Myocyte (in vitro differentiated cells): ENCODE measurements at places on chromosomes 6 and 20. TPM values are rescaled to one million over a fixed set of nuclear protein-coding genes. Genes with fewer than 3 reads are reported as not detected.

SLC13A3 gene
- total RNA-seq, result 0.36 and 0.59 TPM in 2 replicates

TNF gene
- not detected in 2 replicates for total RNA-seq

NCR2 gene
- total RNA-seq, result not detected in 2 replicates

GSTA3 gene
- total RNA-seq, result not detected in 2 replicates

DNA sequence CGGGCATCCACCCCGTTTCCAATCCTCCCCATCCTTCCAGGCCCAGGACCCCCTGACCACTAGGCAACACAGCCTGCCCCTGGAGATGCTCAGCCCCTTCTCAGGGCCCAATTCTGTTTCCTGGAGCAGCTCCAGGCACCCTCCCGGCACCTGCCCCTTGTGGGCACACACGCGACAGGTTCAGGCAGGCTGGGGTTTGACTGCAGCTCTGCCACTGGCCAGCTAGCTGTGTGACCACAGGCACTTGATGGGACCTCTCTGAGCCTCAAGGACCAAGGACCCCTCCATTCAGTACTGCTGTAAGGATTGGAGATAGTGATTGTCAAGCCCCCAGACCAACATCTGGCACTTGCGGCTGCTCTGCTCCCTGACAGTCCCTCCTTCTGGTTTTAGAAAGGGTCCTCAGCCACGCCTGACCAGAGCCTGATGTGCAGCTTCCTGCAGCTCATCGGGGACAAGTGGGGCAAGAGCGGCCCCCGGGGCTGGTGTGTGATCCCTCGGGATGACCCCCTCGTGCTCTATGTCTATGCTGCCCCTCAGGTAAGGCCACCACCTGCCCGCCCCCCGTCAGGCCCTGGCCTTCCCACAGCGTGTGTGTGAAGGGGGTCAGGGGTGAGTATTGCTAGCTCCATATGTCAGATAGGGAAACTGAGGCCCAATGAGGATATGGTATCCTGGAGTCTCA lies 21.7 kb downstream of the FGD2 start:
- DNase-seq, result peak; percentile 27

DNA sequence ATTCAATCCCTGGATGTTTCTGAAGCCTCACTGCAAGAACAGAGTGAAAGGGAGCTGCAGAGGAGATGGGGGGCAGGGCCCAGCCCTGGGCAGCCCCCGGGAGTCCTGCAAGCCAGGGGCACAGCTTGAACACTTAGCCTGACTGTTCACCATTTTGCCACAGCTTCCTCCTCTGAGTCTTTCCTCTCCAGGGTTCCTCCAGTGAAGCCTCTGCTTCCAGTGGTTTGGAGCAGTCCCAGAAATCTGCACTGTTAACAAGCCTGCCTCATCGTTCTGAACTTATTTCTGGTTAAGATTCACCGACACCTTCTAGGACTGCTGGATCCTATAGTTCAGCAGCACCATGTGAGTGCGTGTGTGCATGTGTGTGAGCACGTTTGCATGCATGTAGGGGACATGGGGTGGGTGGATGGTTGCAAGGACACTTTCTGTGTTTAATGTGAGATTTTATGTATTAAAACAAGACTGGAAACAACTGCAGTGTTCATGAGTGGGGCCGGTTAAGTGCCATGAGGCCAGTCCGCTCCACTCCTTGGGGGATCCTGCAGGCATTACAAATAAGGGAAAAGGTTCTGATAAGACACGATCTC lies 24.6 kb downstream of the CEBPB start:
- DNase-seq, result peak; percentile 43

DNA sequence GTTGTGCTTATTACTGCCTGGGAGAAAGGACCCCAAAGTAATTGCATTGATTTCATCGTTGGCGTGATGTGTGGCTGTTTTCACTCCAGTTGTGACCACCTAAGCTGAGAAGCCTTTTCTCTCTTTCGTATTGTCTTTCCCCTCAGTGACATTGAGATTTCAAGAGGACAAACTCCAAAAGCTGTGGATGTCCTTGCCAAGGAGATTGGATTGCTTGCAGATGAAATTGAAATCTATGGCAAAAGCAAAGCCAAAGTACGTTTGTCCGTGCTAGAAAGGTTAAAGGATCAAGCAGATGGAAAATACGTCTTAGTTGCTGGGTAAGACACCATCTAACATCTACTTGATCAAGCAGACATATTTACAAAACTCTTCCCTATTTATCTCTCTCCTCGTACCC lies 60.5 kb downstream of the MTHFD1L start:
- no peak for DNase-seq

DNA sequence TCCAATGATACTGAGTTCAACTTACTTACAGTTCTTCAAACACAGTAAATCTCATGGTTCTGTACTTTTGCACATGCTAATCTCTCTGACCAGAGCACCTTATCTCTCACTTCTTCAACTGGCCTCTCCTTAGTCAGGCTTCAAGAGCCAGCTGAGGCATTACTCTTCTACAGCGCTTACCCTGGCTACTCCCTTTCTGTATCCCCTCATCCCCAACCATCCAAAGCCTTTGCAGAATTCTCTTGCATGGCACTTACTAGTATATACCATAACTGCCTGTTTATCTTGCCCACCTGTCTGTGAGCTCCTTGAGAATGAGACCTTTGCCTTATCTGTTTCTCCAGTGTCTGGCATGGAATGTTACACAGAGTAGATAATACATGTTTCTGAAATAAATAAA lies 49.2 kb downstream of the SESN1 start:
- DNase-seq, result no peak

GRCh38 chr20:22223236-22223635 lies 361.1 kb downstream of the FOXA2 start:
- DNase-seq, result no peak

- no peak for DNase-seq
Observed at GRCh38 chr6:10403385-10404106, 11.3 kb downstream of the TFAP2A start.

GRCh38 chr6:1598886-1599285 lies 10.8 kb upstream of the FOXC1 start:
- DNase-seq, result no peak

- peak; percentile 84 for DNase-seq
Observed at GRCh38 chr6:34147906-34148630, 2.2 kb upstream of the GRM4 start.

GRCh38 chr6:55052846-55053245 lies 121.5 kb upstream of the HCRTR2 start:
- no peak for DNase-seq

GRCh38 chr6:150865043-150865405 lies 478 bp upstream of the MTHFD1L start:
- no peak for DNase-seq

DNA sequence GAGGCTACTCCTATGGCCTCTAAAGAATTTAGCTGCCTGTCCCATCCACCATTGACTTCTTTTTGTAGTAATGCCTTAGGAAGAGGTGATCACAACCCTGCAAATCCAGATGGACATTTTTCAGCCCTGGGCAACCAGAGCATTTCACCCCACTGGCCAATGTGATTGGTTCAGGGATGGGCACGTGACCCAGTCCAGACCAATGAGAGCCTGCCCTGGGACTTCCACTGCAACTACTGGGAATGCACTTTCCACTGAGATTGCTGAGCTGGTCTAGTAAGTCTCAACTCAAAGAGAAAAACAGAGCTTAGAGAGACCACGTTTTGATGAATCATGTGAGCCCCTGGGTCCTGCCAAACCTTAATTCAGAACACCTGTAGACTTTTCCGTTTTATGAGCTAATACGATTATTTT lies 8.9 kb upstream of the UBE2V1 start:
- peak; percentile 73 for DNase-seq

- no peak for DNase-seq
Observed at GRCh38 chr20:46011631-46012482, 3.1 kb downstream of the MMP9 start.

GRCh38 chr20:19747903-19748302 lies 10.2 kb upstream of the RIN2 start:
- DNase-seq, result no peak
